ENCODE measurements at places on chromosomes 3 and 15.

DNA sequence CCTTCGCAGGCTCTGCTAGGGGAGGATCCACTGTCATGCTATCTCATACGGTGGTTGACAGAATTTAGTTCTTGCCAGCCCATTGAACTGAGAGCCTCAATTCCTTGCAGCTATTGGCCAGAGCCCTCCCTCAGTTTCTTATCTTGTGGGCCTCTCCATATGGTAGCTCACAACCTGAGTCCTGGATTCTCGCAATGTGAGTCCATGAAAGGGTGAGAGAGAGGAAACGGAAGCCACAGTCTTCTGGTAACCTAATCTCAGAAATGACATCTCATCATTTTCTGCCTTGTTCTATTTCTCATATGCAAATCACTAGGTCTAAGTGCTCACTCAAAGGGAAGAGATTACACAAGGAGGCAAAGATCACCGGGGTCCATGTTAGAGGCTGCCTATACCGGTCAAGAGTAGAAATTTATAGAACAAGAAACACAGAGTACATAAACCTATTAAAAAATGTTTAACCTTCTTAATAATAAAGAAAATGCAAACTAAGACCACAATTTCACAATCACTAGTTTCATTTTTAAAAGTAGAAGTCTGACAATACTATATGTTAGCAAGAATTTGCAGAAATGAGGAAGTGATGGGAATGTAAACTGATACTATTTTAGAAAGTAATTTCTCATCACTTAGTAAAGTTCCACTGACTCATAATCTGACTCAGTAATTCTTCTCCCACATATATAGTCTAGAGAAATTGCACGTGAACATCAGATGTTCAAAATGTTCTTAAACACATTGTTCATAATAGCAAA is 378.4 kb upstream of the AGTR1 start:
- no peak for DNase-seq
- no peaks in the 10 kb centered on the region for H3K27me3 ChIP-seq
- H3K4me1 ChIP-seq = peaks cover 3% of the 10 kb centered on the region

- no peak overlapping the region for H3K27ac ChIP-seq
- no peak for DNase-seq
- no peaks in the 10 kb centered on the region for H3K27me3 ChIP-seq
- peaks cover 6% of the 10 kb centered on the region for H3K4me1 ChIP-seq
Measured at GRCh38 chr3:179599531-179599930, 4.9 kb downstream of the MRPL47 start.

- no peaks in the 10 kb centered on the region for H3K36me3 ChIP-seq
- peak overlapping the region; percentile 31 for H3K27ac ChIP-seq
- H3K4me3 ChIP-seq = peak overlapping the region; percentile 41
- DNase-seq = peak; percentile 59
- H3K27me3 ChIP-seq = no peaks in the 10 kb centered on the region
Measured at GRCh38 chr3:106423321-106424225, 554.8 kb upstream of the CBLB start.

GRCh38 chr15:93929375-93930094 is 301.8 kb upstream of the MCTP2 start:
- no peak for DNase-seq
- peaks cover 4% of the 10 kb centered on the region for H3K27me3 ChIP-seq
- H3K4me1 ChIP-seq = peaks cover 5% of the 10 kb centered on the region
- no peaks in the 10 kb centered on the region for H3K36me3 ChIP-seq

GRCh38 chr3:162764051-162764807 is 1267.6 kb downstream of the OTOL1 start:
- H3K36me3 ChIP-seq = no peaks in the 10 kb centered on the region
- no peaks in the 10 kb centered on the region for H3K27me3 ChIP-seq
- H3K27ac ChIP-seq = no peak overlapping the region
- no peaks in the 10 kb centered on the region for H3K4me1 ChIP-seq
- H3K4me3 ChIP-seq = no peak overlapping the region

GRCh38 chr3:65614585-65614984 is 424.1 kb downstream of the MAGI1 start:
- H3K27ac ChIP-seq = no peak overlapping the region
- no peaks in the 10 kb centered on the region for H3K27me3 ChIP-seq
- no peak for DNase-seq
- no peaks in the 10 kb centered on the region for H3K4me1 ChIP-seq
- H3K4me3 ChIP-seq = no peak overlapping the region

DNA sequence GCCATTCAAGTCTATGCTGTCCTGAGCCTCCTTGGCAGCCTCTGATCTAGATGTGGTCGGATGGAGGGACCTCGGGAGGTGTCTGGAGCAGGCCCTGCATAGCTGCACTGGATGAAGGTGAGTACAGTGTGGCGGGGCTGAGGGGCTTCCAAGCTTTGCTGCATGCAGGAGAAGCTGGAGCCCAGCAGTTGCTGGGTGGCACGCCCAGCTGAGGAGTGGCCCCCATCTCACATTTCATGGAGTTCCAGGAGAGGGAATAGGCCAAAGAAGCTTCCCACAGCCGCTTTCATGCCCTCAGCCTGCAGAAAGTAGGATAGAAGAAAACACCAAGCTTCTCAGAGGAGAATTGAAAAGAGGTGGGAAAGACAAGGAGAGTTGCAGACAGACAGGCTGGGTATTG is 48.3 kb upstream of the PRR20G start:
- peaks cover 9% of the 10 kb centered on the region for H3K27me3 ChIP-seq
- no peak for DNase-seq
- no peaks in the 10 kb centered on the region for H3K36me3 ChIP-seq
- no peak overlapping the region for H3K4me3 ChIP-seq
- H3K27ac ChIP-seq = no peak overlapping the region

GRCh38 chr3:65855370-65856100 is 183.2 kb downstream of the MAGI1 start:
- no peaks in the 10 kb centered on the region for H3K36me3 ChIP-seq
- H3K27ac ChIP-seq = no peak overlapping the region
- H3K4me3 ChIP-seq = no peak overlapping the region
- DNase-seq = no peak
